ENCODE measurements at places on chromosomes 11 and 22.
A peak's percentile ranks its signal among the peaks of the same experiment; 100 is the strongest.

DNA sequence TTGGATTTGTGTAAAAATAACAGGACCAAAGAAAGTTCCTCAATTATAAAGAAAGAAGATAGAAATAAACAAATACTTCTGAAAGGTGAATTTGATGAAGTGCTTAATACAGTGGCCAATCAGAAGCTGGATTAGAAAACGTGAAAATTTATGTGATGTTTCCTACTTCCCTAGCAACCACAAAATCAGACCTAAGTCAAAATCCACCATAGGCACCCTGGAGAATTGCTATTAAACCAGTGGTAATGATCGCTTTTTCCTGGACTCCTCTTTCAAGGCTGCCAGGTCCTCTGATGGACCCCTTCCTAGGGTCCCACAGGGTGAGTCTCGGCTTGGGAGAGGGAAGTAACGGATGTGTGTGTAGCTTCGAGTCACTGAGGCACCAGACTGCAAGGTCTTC is 9.6 kb downstream of the WT1 start:
- DNase-seq: no peak

- DNase-seq: no peak
These were observed 570.7 kb downstream of the JRKL start for GRCh38 chr11:96960476-96960875.

DNA sequence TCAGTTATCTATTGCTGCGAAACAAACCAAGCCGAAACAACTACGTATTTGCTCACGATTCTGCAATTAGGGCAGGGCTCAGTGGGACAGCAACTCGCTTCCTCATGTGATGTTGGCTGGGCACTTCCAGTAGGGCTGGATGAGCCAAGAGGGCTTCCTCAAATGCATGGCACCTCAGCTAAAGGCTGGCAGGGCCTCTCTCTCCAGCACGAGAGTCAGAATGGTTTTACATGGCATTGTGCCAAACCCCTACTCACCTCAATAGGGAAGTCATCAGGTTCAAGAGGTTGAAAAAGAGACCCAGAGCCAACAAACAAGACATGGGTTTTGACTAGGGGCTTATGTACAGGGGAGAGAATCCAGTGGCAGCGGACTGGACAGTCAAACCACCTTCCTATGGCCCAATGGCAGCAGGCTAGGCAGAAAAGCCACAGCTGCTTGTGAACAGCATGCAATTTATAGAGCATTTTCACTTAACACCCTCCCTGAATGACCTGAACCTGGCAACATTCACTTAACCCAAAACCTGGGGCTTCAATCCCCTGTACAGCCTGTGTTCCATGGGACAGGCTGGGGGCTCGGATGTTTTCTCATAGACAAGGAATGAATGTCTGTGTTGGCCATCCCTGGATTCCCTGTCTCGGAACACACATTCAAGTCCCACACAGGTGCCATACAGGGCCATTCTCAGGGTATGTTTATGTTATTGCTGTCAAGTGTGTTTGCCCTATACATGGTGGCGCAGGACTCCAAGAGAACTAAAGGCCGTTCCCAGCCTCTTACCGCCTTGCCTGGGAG is 154.2 kb upstream of the NAV2 start:
- DNase-seq: peak; percentile 20

GRCh38 chr11:59204746-59205145 is 8.0 kb downstream of the MPEG1 start:
- DNase-seq: no peak

DNA sequence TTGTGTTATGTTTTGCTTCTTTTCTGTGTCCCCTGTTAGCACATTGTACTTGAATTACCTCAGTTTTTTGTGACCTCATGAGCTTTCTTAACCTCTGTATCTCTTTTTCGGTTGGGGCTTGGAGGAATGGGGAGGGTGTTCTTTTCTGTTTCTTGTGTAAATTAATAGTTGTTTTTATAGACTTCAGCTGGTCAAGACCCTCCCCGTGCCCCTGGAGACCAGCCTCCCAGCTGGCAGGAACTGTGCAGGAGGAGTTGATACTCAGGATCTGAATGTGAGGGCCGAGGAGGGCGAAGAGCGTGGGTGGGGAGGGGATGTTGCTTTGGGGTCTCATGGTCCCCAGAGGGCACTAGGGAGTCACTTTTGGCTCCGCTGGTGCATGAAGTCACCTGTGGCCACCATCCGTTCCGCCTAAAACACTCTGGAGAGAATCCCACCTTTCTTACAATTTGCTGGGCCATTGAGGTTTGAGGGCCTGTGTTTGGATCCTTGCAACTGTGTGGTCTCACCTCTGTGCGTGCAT is 44.3 kb upstream of the NNMT start:
- DNase-seq: no peak

- DNase-seq: no peak
These were observed 4.2 kb upstream of the NEAT1 start for GRCh38 chr11:65418431-65418680.

- no peak for DNase-seq
These were observed 7.5 kb downstream of the SERPIND1 start for GRCh38 chr22:20781272-20781990.

DNA sequence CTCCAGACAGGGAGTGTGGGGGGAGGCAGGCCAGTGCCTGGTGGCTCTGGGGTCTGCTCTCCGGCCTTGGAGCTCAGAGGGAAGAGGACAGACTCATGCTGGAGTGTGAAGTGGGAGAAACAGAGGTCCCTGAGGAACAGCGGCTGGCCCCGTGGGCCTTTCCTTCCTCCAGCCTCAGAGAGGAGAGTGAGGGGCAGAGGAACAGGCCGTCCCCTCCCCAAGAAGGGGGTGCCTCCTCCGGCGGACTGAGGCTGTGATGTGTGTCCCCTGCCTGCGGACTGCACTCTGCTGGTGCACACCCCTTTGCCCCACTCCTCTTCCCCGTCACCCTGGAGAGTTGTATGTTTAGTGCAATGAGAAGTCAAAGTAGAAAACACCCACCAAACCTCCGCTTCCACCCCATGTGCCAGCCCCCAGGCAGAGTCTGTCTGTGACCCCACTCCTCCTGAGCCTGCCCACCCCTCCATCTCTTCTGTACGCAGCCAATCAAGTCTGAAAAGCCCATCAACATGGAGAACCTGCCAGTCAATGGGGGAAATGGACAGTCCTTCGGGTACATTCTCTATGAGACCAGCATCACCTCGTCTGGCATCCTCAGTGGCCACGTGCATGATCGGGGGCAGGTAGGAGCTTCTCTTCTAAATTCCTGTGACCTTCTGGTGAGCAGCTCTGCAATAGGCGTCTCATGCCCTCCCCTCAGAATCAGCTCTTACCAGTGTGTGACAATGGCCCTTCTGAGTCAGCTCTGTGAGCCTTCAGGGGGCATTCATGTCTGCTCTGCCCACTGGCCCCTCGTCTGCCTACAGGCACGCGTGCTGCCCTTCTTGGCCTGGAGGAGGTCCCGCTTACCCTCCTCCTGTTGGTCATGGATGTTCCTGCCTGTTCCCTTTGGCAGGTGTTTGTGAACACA is 39.0 kb downstream of the GLB1L2 start:
- no peak for DNase-seq

DNA sequence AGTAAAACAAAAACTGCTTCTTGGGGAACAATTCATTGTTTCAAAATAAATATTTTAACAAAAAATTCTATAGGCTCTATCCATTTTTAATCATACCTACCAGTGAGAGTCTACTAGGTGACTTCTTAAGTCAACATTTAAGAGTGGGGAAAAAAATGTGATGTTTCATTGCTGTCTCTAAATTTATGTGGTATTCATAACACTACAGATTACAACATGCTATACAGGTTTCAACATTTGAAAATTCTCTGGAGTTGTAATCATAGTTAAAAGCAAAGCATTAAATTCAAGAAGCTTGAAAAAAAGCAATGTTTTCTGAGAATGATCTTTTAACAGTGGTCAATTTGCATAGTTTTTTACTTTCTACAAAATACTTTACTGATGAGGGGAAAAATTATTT is 18.3 kb downstream of the SBF2 start:
- DNase-seq: no peak

GRCh38 chr22:40238425-40239344 is 61.0 kb downstream of the TNRC6B start:
- no peak for DNase-seq

- no peak for DNase-seq
These were observed 583 bp downstream of the APLP2 start for GRCh38 chr11:130070109-130070845.

DNA sequence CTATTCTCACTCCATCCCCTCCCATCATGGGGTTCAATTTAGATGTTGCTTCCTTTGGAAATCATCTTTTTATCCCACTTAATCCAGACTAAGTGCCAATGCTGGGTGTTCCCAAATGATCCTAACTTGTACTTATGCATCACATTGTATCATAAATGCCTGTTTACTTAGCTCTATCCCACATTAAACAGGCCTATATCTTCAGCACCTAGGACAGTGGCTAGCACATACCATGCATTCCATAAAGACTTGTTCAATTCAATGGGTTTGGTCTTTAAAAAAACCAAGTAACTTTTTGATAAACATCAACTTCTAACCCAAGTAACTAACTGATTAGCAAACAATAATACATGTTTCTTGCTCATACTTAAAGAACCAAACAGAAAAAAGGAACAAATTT is 40.6 kb downstream of the RSF1 start:
- DNase-seq: no peak

DNA sequence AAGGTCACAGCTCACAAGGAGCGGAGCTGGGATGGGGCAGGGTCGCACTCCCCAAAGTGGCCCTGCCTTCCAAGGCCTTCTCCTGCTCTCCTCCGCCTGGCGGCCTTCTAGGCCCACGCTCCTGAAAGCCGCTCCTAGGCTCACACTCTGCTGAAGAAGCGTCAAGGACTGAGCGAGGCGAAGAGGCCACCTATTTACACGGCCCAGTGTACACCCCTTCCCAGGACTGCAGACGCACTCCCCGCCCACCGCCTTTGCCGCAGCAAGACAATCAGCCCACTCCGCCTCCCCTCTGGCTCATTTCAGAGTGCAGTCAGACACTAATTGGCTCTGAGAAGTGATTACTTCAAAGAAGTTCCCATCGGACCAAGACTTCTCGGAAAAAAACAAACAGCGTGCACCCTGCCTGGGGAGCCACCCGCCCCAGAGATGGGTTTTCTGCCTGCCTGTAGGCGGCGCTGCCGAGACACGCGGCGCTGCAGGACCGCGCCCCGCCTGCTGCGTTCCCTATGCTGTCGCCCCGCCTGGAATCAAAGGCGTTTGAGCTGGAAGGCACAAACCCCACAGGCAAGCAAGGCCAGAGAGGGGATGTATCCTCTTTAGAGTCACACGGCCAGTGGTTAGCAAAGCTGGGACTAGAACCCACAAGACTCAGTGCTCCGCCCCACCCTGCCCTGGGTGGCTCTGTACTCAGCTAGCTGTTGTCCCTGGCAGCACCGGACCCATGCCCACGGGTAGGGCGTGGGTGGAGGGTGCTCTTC is 414.8 kb downstream of the BUD13 start:
- no peak for DNase-seq

DNA sequence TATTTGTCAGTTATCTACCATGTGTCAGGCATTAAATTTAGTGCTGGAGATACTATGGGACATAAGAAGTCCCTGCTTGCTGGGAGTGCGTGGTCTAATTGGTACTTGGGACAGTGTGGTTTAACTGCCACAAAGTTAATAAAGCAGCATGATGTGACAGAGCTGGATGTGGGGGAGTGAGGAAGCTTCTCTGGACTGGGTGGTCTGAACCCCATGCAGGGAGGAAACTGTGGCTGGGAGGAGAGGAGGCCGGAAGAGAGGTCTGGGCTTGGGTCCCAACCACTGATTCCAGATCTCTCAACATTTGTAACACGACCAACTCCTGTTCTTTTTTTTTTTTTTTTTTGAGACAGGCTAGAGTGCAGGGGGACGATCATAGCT is 37.1 kb downstream of the ST3GAL4 start:
- no peak for DNase-seq

GRCh38 chr22:30405731-30406130 is 8.9 kb downstream of the SEC14L2 start:
- no peak for DNase-seq

DNA sequence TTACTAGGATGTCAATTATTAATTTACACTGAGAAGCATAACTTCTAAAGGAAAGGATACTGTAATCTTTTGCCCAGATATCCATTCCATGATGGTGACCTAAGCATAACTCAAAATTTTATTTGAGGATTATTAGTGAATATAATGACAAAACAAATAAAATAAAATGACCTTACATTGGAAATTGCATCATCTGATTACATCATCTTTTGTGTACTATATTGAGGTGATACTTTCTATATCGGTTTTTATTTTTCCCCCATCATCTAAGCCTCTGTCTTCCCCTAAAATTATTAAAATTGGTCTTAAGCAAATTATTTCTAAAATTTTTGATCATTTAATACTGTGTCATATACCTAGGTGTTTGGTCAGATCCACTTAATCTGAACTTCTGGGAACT is 150.1 kb upstream of the CTSC start:
- no peak for DNase-seq

- no peak for DNase-seq
These were observed 4.5 kb downstream of the ZMAT5 start for GRCh38 chr22:29762263-29762662.

DNA sequence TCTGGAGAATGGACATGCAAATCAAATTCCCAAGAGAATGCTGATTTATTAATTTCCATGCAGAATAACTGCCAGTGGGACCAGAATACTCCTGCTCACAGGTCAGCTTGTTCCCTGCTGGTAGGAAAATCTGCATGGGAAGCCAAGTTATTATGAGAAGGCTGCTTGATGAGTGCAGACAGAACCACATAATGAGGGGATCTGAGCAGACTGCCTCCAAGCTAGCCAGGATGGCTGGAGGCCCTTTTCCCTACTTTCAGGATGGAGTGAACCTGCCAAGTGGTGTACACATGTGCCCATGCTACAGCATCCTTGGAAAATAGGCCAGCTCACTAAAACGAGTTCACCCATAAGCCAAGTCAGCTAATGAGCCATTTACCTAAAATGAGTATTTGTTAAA is 55.2 kb upstream of the ZBED5 start:
- DNase-seq: no peak

- no peak for DNase-seq
These were observed 18.0 kb downstream of the HDHD5 start for GRCh38 chr22:17140826-17141766.

DNA sequence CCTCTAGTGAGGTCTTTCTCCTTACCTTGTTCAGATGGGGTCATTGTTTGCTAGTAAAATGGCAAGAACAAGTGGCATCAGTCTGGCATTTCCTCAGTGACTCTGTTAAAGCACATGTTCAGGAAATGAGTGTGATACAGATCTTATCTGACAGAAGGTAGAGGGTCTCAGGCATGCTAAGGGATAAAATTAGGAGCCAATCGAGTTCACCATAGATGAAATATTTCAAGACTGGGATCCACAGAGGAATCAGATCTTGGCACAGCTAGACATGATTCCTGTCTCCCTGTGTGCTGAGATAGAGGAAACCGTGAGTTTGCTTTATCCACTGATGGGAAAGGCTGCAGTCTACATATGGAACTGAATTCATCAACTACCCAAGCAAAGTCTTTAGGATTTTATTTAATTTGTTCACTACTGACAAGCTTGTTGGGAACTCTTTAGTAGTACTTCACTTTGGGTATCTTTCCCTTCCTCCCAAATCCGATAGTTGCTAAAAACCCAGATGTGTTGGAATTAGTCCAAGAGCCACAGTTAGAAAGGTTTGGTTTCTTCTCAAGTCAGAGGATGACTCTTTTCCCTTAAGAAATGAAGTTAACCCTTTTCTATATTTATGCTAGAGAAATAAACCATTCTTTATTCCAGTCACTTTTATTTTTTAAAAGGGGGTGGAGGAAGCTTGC is 18.4 kb downstream of the FAM118B start:
- DNase-seq: no peak

All from NCI-H187 (cell line).